ENCODE measurements at places on chromosomes 5 and 9.

DNA sequence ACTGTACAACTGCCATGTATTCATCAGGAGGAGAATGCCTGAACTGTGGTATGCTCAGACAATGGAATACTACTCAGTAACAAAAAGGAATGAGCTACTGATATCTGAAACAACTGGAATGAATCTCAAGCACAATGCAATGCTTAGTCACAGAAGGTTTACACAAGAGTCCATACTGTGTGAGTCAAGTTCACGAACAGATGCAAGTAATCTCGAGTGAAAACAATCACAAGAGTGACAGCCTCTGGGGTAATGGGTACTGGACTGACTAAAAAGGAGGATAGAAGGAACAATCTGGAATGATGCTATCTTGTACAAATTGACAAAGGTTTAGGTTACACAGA lies 19.5 kb upstream of the GOLGA1 start:
- no peaks in the 10 kb centered on the region for H3K27me3 ChIP-seq
- DNase-seq, result no peak
- peaks cover 15% of the 10 kb centered on the region for H3K4me1 ChIP-seq
- H3K27ac ChIP-seq, result no peak overlapping the region

DNA sequence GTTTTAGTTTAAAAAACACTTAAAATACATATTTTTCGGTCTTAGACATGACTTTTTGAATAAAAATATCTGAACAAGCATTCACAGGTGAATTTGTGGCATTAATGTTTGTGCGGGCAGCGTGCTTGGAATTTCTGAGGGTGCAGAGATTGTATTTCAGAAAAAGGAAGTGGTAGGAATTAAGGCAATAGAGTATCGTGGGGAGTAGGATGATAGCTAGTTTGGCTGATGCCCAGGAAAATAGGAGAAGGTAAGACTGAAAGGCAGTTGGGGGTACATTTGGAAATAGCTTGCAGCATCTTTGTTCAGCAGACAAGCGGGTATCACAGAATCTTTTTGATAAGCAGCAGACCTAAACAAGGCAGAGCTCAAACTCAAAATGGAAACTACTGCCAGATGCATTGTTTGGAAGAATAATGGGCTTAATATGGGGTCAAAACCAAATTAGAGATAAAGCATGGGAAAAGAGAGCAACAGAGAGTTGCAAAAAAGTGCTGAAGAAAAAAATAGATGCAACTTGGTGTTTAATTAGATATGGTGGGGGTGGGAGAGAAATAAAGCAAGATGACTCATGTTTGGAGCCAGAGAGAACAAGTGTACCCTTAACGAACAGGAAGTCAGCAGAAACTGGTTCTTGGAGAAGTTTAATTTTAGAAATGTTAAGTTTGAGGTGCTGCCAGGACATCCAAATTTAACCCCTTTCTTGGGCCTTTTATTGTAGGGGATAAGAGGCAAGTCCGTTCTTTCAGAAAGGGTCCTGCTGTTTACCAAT lies 85.7 kb upstream of the ARRDC3 start:
- no peak overlapping the region for H3K27ac ChIP-seq
- DNase-seq, result no peak
- H3K4me1 ChIP-seq, result peaks cover 11% of the 10 kb centered on the region
- H3K27me3 ChIP-seq, result peaks cover 3% of the 10 kb centered on the region
- no peaks in the 10 kb centered on the region for H3K36me3 ChIP-seq

GRCh38 chr9:132136151-132136780 lies 25.6 kb upstream of the NTNG2 start:
- no peak overlapping the region for H3K27ac ChIP-seq
- H3K36me3 ChIP-seq, result no peaks in the 10 kb centered on the region
- H3K4me1 ChIP-seq, result peaks cover 2% of the 10 kb centered on the region
- H3K27me3 ChIP-seq, result peaks cover 53% of the 10 kb centered on the region

DNA sequence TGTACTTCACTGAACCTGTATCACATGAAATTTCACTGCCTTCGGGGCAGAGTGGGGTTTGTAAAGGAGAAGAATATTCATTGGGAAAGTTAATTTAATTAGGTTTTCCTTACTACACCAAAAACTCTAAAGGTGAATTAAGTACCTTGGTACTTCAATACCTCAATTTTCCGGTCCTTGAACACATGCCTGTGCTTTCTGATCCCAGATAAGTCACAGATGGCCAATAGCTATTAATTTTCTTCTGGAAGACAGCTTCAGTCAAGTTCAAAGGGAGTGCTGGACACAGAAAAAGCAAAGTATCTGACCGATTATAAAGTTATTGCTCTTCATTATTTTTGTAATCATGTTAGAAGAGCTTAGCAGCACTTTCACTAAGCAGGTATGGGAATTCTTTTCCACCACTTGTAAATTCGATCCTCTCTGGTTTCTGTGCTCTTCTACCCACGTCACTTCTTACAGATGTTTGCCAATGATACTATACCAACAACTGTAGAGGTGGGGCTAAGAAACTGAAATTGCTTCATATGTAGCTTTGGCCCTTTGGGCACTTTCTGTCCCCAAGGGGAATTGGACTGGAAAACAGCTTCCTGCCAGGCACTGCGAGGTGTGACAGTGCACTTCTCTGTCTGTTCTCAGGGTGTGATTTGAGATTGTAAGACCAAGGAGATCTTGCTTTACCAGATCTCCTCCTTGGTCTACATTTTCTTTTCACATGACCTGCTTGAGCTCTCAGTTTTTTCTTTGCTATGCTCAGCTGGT lies 164.0 kb downstream of the CCDC192 start:
- no peak for DNase-seq
- H3K4me3 ChIP-seq, result no peak overlapping the region
- H3K27ac ChIP-seq, result no peak overlapping the region
- H3K36me3 ChIP-seq, result no peaks in the 10 kb centered on the region
- H3K4me1 ChIP-seq, result no peaks in the 10 kb centered on the region
- H3K27me3 ChIP-seq, result peaks cover 13% of the 10 kb centered on the region

DNA sequence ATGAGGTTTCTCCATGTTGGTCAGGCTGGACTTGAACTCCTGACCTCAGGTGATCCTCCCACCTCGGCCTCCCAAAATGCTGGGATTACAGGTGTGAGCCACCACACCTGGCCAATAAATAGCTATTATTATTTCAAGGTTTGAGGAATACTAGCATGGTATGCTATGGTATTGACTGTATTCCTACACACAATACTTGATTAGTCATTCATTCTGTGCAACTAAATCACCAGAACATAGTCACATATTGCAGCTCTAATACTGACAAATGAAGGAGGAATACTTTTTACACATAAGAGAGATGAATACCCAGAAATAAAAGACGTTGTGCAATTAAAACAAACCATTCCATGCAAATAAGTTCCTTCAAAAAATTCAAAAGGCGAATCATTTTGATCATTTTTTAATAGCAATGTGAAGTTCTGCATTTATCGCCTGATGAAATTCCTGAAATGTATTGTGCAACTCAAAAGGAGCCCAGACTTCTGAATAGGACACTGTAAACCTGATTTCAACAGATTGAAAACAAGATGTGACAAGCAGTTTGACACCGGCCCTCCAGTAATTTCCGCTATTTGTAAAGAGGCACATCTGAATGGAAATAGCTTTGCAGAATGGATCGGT lies 687.4 kb upstream of the SEMA6A start:
- no peak overlapping the region for H3K27ac ChIP-seq
- no peak overlapping the region for H3K4me3 ChIP-seq
- no peaks in the 10 kb centered on the region for H3K27me3 ChIP-seq
- DNase-seq, result no peak
- H3K36me3 ChIP-seq, result no peaks in the 10 kb centered on the region

DNA sequence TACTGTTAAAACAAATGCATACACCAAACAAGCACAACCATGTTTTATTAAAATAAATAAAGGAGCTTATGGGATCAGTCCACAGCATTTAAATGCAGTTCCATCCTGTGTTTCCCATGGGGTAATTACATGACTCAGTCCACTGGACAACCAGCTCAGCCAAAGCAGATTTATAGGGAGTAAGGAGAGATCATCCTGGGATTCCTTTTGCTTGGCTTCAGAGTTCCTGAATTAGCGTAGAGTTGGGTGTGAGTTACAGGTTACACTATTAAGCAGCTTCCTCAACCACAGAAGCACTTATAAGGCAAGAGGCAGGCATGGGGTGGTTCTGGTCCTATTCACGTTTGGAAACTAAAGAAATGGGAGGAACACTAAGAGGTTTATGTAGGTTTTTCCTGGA lies 381.1 kb upstream of the ACTBL2 start:
- no peaks in the 10 kb centered on the region for H3K27me3 ChIP-seq
- H3K4me1 ChIP-seq, result no peaks in the 10 kb centered on the region
- no peaks in the 10 kb centered on the region for H3K36me3 ChIP-seq

- no peaks in the 10 kb centered on the region for H3K36me3 ChIP-seq
- DNase-seq, result no peak
- H3K4me1 ChIP-seq, result no peaks in the 10 kb centered on the region
- H3K27ac ChIP-seq, result no peak overlapping the region
- H3K4me3 ChIP-seq, result no peak overlapping the region
These were observed 201.2 kb upstream of the GAS1 start for GRCh38 chr9:87148331-87149104.

DNA sequence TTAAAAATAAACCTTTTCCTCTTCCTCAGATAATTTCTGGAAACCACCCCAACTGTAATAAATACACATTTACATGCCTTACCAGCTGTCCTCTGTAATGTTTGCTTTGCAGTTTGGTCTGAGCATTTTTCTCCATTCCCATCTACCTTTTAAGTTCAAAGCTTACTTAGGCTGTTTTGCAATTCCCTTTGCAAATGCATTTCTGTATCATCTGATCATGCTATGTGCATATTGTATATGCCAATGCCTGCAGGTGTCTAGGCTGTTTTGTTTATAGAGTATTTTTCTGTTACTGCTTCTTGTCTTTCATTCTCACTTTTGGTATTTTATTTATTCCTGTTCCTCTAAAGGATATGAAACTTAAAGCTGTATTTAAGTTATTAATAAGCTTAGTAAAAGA lies 86.3 kb downstream of the SLC44A1 start:
- peaks cover 6% of the 10 kb centered on the region for H3K27me3 ChIP-seq
- no peak overlapping the region for H3K4me3 ChIP-seq
- H3K36me3 ChIP-seq, result no peaks in the 10 kb centered on the region
- no peak overlapping the region for H3K27ac ChIP-seq
- no peak for DNase-seq

GRCh38 chr5:110441035-110441434 lies 285.4 kb downstream of the TMEM232 start:
- no peaks in the 10 kb centered on the region for H3K27me3 ChIP-seq
- no peaks in the 10 kb centered on the region for H3K36me3 ChIP-seq
- H3K27ac ChIP-seq, result no peak overlapping the region
- DNase-seq, result no peak
- no peaks in the 10 kb centered on the region for H3K4me1 ChIP-seq
- no peak overlapping the region for H3K4me3 ChIP-seq

GRCh38 chr9:95459178-95459577 lies 57.6 kb downstream of the PTCH1 start:
- H3K4me1 ChIP-seq, result peaks cover 24% of the 10 kb centered on the region
- H3K4me3 ChIP-seq, result no peak overlapping the region
- peaks cover 8% of the 10 kb centered on the region for H3K36me3 ChIP-seq
- peaks cover 41% of the 10 kb centered on the region for H3K27me3 ChIP-seq

- H3K4me1 ChIP-seq, result no peaks in the 10 kb centered on the region
- H3K27me3 ChIP-seq, result no peaks in the 10 kb centered on the region
- no peak overlapping the region for H3K27ac ChIP-seq
- H3K36me3 ChIP-seq, result no peaks in the 10 kb centered on the region
- no peak for DNase-seq
These were observed 249.0 kb downstream of the TMEM167A start for GRCh38 chr5:82828211-82828610.

GRCh38 chr9:69016191-69017096 lies 2.5 kb upstream of the PRKACG start:
- peaks cover 8% of the 10 kb centered on the region for H3K27me3 ChIP-seq
- no peaks in the 10 kb centered on the region for H3K36me3 ChIP-seq
- peaks cover 40% of the 10 kb centered on the region for H3K4me1 ChIP-seq
- no peak for DNase-seq
- H3K27ac ChIP-seq, result no peak overlapping the region

- H3K4me3 ChIP-seq, result no peak overlapping the region
- H3K27ac ChIP-seq, result no peak overlapping the region
- no peaks in the 10 kb centered on the region for H3K36me3 ChIP-seq
These were observed 57.6 kb downstream of the HMCN2 start for GRCh38 chr9:130323051-130323745.

DNA sequence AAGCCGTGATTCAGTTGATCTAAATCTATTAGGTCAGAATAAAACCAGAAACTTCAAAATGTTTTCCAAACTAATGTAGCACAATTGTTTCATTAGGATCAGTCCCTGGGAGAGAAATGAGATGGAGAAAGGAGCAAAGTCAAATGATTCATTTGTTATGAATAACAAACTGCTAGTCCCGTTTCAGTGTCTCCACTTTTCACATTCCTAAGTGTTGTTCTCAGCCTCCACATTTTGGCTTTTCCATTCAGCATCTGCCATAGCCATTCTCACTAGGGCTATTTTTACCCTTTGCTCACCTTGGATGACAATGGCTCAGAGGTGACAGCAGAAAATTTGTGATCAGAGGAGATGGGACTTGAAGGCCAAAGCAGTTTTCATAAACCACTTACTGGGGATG lies 314.1 kb upstream of the KIF2A start:
- H3K36me3 ChIP-seq, result no peaks in the 10 kb centered on the region
- peaks cover 1% of the 10 kb centered on the region for H3K27me3 ChIP-seq
- H3K4me1 ChIP-seq, result no peaks in the 10 kb centered on the region
- H3K4me3 ChIP-seq, result no peak overlapping the region
- DNase-seq, result no peak

GRCh38 chr5:66171349-66172344 lies 27.5 kb downstream of the SREK1 start:
- peaks cover 59% of the 10 kb centered on the region for H3K36me3 ChIP-seq
- peaks cover 28% of the 10 kb centered on the region for H3K4me1 ChIP-seq
- peak; percentile 29 for DNase-seq
- no peak overlapping the region for H3K4me3 ChIP-seq
- no peaks in the 10 kb centered on the region for H3K27me3 ChIP-seq
- peak overlapping the region; percentile 28 for H3K27ac ChIP-seq

DNA sequence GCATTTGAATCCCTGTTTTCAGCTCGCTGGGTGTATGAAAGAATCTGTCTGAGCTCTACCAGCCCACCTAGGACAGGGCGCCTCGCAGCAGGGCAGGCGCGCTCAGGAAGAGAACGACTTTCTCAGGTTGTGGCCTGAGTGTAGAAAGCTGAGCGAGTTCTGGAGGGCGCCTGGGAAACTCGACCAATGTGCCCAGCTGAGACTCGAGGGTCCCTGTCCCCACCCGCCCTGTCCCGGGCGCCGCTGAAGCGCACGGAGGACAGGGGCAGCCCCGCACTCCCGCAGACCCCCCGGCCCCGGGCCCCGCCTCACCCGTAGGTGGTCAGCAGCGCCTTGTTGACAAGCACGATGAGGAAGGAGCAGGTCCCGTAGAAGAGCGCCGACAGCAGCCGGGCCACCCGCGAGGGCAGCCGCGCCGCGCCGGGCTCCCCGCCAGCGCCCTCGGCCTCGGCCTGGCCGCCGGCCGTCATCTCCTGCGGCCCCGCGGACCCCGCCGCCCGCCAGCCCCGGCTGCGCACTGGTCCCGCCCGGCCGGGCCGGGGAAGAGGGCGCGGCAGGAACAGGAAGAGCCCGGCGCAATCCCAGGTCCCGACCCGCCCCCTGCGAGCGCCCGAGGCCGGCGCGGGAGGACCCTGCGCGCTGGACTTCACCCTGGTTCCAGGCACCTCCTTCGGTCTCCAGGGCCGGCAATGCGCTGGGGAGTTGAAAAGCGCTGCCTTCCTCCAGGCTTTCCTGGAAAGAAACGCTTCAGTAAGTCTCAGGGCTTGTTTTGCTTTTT lies at the start of gene SLC35D2:
Gene SLC35D2, minus strand, starts transcription at position 547 of the 778 bp plus-strand sequence. Its CDS starts 77 bp downstream, at position 470.
- H3K4me3 ChIP-seq, result peak within 1 kb of the TSS; percentile 76
- H3K36me3 ChIP-seq, result peaks cover 52% of the 10 kb centered on the region
- DNase-seq, result no peak
- H3K4me1 ChIP-seq, result peaks cover 14% of the 10 kb centered on the region

- no peak overlapping the region for H3K27ac ChIP-seq
- no peak for DNase-seq
- H3K27me3 ChIP-seq, result no peaks in the 10 kb centered on the region
- no peak overlapping the region for H3K4me3 ChIP-seq
- peaks cover 1% of the 10 kb centered on the region for H3K4me1 ChIP-seq
These were observed 126.4 kb downstream of the DOCK2 start for GRCh38 chr5:169763376-169764017.

Measured in activated T-helper 2 cell treated with anti-CD3 and anti-CD28 coated beads, Interferon-gamma antibody, Interleukin-2, Interleukin-4, amounts not matched to agents 10 μg/mL and 5 μg/mL and 100 μg/mL, durations not matched to agents 14 hours and 24 hours and 36 hours (primary cell).